GM19239 (cell line): ENCODE measurements at places on chromosomes 6 and 20.
A peak's percentile ranks its signal among the peaks of the same experiment; 100 is the strongest.

DNA sequence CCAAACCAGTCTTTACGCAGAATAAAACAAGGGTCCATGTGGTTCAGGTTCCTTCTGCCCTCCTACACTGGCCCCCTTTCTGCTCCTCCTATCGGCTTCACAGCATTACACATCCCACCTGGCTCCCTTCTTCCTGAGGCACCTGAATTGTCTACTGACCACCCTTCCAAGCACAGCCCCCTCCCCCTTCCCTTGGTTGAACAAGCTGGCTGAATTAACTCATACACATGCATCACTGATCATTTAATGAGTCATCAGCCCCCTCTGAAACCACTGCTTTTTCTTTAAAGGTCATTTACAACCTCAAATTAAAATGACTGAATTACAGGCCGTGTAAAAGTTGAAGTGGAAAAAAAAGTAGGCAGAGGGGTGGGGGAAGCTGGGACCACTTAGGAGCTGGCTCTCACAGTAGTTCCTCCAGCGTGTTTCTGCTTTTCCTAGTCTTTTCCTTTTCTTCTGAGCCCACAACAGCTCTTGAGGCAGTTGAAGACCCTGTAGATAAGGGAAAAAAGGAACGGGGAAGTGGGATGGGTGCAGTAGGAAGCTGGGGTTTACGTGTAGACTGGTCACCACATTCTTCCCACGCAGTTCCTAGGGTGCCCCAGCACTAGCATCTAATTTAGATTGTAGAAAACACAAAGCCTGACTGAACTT is 67.6 kb downstream of the FYN start:
- no peak for DNase-seq

DNA sequence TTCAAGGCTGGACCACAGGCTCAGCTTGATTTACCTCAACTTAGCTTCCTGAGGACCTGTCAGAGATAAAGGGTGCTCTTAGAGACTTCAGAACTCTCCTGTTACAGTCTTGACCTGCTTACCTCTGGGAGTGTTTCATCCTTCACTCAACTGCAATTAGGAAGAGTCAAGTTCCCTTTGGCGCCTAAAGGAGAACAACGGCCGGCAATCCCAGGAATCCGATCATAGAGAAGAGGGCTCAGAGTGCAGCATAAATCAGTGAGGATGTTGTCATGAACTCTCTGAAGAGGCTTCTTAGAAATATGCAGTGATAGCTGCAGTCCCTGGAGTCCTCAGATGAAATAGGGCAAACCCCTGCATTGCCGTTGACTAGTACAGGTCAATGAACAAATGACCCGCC is 36.4 kb downstream of the LYRM2 start:
- no peak for DNase-seq

GRCh38 chr20:18729231-18729825 is 84.3 kb upstream of the SCP2D1 start:
- no peak for DNase-seq

DNA sequence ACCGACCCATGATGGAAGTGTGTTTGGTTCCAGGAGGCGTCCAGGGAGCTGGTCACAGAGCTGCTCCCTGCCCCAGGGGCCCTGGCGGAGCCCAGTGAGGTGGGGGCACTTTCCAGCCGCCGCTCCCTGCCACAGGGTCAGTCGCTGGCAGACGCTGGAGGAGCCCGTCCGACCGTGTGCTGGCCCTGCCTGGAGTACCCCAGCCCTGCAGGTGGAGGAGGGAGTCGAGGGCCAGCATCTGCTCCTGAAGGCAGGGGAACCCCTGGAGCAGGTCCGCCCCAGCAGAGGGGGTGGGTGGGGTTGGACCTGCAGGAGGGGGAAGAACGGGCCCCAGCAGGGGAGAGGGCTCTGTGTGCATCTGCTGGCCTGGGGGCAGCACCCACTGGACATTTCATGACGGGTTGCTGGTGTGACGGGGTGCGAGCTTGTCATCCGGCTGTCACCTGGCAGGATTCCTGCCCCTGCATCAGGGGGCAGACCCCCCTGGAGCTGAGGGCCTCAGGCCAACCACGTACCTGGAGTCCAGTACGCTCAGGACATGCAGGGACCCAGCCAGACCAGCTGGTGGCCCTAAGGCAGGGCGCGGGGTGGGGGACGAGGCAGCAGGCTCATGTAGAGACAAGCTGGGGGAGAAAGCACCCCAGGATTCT is 32.3 kb upstream of the GATA5 start:
- DNase-seq = no peak

GRCh38 chr6:75101896-75102295 is 104.0 kb downstream of the COL12A1 start:
- no peak for DNase-seq

DNA sequence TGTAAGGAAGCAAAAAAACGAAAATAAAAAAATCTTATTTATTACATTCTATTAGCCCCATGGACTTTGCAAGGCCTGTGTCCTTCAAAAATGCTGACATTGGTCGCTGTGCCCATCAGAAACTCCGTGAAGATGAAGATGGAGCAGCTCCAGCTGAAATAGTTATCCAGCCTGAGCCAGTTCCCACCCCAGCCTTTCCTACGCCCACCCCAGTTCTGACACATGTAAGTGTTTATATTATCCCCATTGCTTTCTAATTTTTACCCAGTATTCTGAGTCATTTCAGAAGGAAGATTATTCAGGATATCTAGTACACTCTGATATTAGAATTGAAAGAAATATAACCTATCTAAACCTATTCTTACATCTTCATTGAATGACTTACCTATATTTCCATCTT is 217.7 kb downstream of the ARHGAP18 start:
- DNase-seq = no peak

GRCh38 chr20:13913131-13913530 is 77.3 kb downstream of the SEL1L2 start:
- no peak for DNase-seq

DNA sequence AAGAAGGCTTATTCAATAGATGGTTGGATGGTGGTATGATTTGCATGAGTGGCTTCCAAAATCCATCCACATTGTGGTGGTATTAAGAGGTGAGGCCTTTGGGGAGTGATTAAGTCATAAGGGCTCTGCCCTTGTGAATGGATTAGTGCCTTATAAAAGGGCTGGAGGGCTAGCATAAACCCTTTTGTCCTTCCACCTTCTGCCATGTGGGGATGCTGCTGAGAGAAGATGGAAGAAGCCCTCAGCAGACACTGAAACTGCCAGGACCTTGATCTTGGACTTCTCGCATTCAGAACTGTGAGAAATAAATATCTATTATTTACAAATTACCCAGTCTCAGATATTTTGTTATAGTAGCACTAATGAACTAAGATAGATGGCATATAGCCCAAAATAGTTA is 27.8 kb upstream of the SRPK1 start:
- DNase-seq = no peak

DNA sequence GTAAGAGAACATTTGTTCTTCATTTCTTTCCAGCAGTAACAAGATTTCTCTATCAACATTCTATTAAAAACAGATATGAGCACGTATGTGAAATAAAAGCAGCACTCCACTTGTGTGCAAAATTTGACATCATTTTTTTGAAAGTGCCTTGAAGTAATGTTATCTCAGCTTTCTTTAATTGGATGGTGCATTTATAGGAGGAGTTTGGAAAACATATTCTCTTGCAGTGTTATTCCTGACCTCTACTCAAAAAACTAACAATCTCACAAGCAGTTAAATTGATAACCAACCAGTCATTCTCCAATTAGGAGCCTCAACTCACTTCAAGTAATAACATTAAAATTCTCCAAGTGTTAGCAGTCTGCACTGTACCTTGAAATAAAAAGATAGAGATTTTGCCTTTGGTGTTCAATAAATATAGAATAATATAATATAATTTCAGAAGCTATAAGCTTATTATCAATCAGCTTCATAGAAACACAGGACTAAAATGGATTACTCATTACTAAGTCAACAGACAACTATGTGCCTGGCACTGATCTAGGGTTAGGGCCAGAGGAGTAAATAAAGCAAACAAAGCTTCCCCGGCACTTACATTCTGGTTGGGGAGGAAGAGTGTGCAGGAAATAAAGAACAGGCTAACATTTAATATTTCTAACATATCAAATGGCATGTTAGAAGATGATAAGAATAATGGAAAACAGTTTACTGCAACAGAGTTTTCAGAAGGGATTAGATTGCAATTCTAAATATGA is 149.0 kb upstream of the SGK1 start:
- no peak for DNase-seq

DNA sequence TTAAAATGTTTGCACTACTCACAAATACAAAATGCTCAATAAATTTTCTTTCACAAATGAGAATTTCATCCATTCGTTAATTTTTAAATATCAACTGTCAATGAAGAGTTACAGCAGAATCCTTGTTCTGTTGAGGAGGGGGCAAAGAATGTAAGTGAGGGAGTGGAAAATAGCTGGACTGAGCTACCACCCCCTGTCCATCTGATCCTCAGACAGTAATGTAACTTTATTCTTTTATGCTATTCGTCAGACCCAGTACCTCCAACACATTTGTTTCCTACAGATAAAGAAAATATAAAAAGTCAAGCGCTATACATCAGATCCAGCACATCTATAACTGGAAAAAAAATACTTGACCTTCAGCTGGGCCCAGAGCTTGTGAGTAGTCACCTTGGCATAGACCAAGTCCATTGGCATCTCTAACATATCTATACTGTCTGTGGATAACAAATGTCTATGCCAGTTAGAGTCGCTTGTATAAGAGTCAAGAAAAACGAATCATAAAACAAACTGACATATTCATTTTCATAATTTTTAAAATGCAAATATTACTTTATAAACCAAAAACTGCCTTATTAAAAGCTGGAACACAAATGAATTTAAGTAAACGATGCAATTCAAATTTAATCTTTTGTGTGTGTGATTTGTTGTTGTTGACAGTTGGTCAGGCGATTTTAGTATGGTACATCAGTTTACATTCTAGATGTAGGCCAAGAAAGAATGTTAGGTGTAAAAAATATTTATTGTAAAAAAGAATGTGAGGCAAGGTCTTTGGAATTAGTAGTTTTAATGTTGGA is 57.2 kb upstream of the HFE start:
- DNase-seq = no peak

GRCh38 chr20:45503403-45503802 is 12.0 kb downstream of the SPINT3 start:
- DNase-seq = no peak

GRCh38 chr20:39785252-39785917 is 823.2 kb downstream of the DHX35 start:
- no peak for DNase-seq

DNA sequence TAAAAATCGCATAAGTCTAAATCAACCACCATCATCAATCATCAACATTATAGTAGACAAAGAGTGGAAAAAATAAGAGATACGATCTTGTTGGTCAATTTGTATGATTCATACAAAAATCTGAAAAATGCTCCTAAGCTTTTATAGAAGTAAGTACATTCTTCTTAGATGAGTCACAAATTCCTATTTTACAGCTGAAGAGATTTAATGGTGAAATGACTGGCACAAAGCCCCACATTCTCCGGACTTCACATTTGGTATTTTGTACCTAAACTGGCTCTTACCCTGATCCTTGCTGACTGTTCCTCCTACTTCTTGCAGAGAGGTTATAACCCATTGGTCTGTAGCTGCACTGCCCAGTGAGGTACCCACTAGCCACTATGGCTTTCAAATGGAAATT is 29.9 kb upstream of the PREP start:
- no peak for DNase-seq

DNA sequence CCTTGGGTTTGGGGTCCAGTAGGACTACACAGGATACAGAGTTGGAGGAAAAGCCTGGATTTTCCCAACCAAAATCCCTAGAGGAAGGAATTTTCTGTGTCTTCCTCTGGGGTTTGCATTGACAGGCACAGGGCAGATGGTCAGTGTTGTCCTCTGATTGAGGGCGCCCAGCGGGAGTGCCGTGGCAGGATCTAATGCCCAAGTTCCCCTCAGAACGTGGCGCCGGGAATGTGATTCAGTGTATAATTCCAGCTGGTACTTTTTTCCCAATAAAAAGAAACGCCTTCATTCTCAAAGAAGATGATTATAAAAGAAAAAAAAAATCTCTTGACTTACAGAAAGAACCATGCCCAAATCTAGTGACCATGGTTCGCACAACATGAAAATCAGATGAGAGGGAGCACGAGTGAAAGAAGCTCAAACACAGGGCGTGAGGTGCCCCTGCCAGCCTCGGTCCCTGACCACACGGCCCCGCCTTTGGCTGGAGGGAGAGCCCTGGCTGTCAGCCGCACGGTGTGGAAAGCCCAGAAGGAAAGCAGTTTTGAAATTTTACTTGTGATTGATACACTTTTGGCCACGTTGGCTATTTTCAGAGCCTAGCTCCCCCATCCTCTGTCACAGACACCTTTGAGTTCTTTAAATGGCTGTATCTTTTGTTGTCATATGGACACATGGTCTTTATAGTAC is 31.6 kb downstream of the VEGFA start:
- DNase-seq = no peak

DNA sequence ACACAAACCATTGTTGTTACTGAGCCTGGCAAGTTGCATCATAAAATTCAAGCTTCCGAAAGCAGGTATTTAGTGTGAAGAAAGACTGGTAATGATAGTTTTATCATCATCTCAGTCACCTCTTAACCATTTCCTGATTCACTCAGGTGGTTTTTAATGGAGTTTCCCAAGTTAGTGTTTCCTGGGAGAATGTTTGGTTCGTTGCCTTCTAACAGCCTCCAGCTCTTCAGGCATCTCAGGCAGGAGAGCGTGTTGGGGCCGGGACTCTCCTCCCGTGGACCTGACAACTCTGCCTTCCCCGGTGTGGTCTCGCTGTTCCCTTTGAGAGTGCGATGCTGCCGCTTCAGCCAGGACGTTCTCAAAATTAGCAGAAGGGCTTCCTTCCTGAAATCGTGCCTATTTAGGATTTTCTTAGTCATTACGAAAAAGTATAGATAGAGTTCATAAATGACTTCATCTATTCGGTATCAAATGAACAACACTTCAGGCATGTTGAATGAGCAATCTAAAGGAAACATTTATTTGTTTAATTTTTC is 105.0 kb upstream of the QKI start:
- DNase-seq = no peak

DNA sequence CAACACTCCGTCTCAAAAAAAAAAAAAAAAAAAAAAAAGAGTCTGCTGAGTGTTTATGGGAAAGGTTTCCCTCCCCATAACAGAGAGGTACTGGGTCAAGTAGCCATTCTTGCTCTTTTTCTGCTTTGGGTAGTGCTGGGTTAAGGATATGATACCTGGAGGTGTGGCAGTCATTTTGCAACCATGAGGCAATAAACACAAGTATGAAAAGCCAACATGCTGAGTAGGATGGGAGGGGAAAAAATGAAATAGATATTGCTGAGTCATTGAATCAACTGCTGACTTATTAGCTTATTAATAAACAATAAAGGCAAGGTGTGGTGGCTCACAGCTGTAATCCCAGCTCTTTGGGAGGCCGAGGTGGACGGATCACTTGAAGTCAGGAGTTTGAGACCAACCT is 2.3 kb upstream of the TOMM34 start:
- no peak for DNase-seq

- no peak for DNase-seq
Measured at GRCh38 chr6:1377526-1377925, 11.8 kb upstream of the FOXF2 start.

GRCh38 chr6:69732045-69732444 is 64.8 kb downstream of the LMBRD1 start:
- no peak for DNase-seq

GRCh38 chr6:71299541-71300470 is 11.2 kb downstream of the OGFRL1 start:
- DNase-seq = no peak

- DNase-seq = peak; percentile 62
Measured at GRCh38 chr20:47181056-47181862, 175.2 kb downstream of the ZMYND8 start.
